ENCODE measurements at places on chromosomes 2 and 18. TPM values are rescaled to one million over a fixed set of nuclear protein-coding genes. Genes with fewer than 3 reads are reported as not detected.

- no peak overlapping the region for H3K27ac ChIP-seq
- H3K36me3 ChIP-seq, result no peaks in the 10 kb centered on the region
- no peak overlapping the region for H3K4me3 ChIP-seq
- DNase-seq, result no peak
- no peaks in the 10 kb centered on the region for H3K27me3 ChIP-seq
Measured at GRCh38 chr2:190507135-190507534, 27.4 kb downstream of the NEMP2 start.

- no peak for DNase-seq
- H3K36me3 ChIP-seq, result no peaks in the 10 kb centered on the region
- no peak overlapping the region for H3K27ac ChIP-seq
- no peaks in the 10 kb centered on the region for H3K4me1 ChIP-seq
- peaks cover 41% of the 10 kb centered on the region for H3K27me3 ChIP-seq
- H3K4me3 ChIP-seq, result no peak overlapping the region
Measured at GRCh38 chr2:121804340-121804739, 48.9 kb downstream of the TSN start.

The ELAC1 gene
- total RNA-seq, result 4.4 TPM

- no peaks in the 10 kb centered on the region for H3K36me3 ChIP-seq
- no peak overlapping the region for H3K4me3 ChIP-seq
- peak; percentile 84 for DNase-seq
- peak overlapping the region; percentile 71 for H3K27ac ChIP-seq
- no peaks in the 10 kb centered on the region for H3K27me3 ChIP-seq
Measured at GRCh38 chr2:12120281-12121150, 374.1 kb downstream of the LPIN1 start.

The QPCT gene
- total RNA-seq, result not detected

DNA sequence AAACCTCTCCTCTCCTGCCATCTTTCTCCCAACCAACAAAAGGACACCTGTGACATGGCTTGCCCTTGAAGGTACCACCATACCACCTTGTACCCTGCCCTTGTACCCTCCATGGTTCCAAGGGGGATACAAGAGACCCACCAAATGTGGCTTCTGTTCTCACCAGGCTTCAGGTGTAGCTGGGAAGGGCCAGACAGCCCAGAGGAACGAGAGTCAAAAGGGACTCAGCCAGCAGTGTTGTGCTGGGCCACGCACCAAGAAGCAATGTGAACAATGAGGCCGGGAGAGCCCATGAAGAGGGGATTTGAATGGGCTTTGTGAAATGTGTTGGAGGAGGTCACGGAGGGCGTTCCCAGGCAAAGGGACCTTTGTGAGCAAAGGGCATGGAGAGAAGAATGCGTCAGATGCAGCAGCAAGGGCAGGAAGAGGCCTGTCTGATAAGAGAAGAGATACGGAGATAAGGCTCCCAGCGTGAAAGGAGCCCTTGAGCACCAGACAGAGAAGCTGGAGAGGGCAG lies 48.6 kb downstream of the PLB1 start:
- no peaks in the 10 kb centered on the region for H3K27me3 ChIP-seq
- H3K4me1 ChIP-seq, result peaks cover 11% of the 10 kb centered on the region
- no peak for DNase-seq
- no peak overlapping the region for H3K4me3 ChIP-seq
- H3K27ac ChIP-seq, result no peak overlapping the region

The RPRM gene
- 1.4 TPM for total RNA-seq

- DNase-seq, result peak; percentile 46
- H3K4me1 ChIP-seq, result no peaks in the 10 kb centered on the region
Measured at GRCh38 chr18:66734451-66734850, 130.6 kb upstream of the CDH19 start.

DNA sequence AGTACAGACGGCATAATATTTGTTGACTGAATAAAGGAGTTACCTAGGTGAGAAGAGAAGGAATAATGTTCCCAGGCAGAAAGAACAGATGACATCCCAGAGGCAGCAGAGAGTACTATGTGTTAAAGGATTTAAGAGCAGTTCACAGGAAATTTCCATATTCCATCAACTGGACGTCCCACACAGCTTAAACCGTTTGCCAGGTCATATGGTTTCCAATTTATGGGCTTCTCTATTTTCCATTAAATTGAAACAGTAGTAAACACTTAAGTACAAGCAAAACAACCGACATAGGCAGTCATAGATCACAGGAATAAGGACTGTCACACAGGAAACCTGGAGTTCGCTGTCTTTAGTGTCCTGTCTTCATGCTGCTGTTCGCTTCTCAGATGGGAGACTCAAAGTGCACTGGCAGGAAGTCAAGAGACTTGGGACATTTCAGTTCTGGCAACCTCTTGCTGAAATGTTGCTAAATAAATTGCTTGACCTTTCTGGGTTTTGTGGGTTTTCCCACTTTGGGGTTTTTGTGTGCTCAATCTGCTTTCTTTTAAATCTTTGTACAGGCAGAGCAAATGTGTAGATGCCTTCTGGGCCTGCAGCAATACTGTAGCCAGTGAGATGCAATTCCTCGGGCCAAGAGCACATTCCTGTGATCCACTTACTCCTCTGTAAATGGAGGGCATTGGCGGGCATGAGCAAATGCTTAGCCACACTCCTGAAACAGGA lies 5.8 kb upstream of the PIEZO2 start:
- H3K27me3 ChIP-seq, result peaks cover 86% of the 10 kb centered on the region
- DNase-seq, result no peak
- H3K4me1 ChIP-seq, result no peaks in the 10 kb centered on the region

The KCNF1 gene
- 1.3 TPM for total RNA-seq

DNA sequence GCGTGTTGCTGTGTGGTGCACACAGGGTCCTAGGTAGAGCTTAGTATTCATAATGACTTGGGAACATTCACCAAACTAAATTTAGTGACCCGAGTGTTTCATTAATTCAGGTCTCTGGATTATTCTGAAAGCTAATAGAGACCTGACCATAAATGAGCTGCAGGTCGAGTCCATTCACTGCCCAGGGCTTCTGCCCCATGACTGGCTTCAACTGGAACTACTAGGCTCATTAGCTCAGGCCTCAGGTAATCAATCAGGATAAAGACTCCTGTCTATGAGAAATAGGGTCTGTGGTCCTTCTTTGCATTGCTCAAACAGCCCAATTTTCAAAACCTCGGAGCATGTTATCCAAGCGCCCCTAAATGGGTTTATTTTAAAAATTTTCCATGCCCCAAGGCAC lies 30.0 kb upstream of the OTOF start:
- no peak overlapping the region for H3K4me3 ChIP-seq
- H3K4me1 ChIP-seq, result no peaks in the 10 kb centered on the region
- peaks cover 55% of the 10 kb centered on the region for H3K27me3 ChIP-seq
- H3K27ac ChIP-seq, result no peak overlapping the region
- no peak for DNase-seq
- no peaks in the 10 kb centered on the region for H3K36me3 ChIP-seq

The DQX1 gene
- total RNA-seq, result 0.63 TPM

- peaks cover 21% of the 10 kb centered on the region for H3K27me3 ChIP-seq
- H3K36me3 ChIP-seq, result no peaks in the 10 kb centered on the region
- H3K27ac ChIP-seq, result no peak overlapping the region
- no peak overlapping the region for H3K4me3 ChIP-seq
Measured at GRCh38 chr18:2854875-2855274, 8.1 kb downstream of the EMILIN2 start.

DNA sequence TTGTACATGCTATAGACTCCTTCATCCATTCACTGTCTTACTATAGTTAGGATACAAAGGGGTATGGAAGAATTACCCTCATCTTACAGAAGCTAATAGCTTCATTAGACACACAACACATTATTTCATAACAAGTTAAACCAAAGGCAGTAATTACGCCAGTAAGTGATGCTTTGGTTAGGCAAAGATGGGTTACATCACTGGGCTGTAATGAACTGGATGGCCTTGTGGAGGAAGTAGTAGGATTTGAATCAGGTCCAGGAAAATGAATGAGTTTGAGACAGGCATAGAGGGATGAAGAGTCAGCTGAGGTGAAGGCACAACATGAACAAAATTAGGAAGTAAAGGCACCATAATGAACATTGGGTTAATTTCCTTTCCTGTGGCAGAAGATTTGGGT lies 80.1 kb downstream of the SOCS6 start:
- no peak overlapping the region for H3K27ac ChIP-seq
- H3K4me1 ChIP-seq, result peaks cover 34% of the 10 kb centered on the region
- no peaks in the 10 kb centered on the region for H3K36me3 ChIP-seq
- no peaks in the 10 kb centered on the region for H3K27me3 ChIP-seq

- H3K36me3 ChIP-seq, result no peaks in the 10 kb centered on the region
- no peak overlapping the region for H3K27ac ChIP-seq
- no peak for DNase-seq
Measured at GRCh38 chr2:105989070-105989469, 205.0 kb downstream of the UXS1 start.

DNA sequence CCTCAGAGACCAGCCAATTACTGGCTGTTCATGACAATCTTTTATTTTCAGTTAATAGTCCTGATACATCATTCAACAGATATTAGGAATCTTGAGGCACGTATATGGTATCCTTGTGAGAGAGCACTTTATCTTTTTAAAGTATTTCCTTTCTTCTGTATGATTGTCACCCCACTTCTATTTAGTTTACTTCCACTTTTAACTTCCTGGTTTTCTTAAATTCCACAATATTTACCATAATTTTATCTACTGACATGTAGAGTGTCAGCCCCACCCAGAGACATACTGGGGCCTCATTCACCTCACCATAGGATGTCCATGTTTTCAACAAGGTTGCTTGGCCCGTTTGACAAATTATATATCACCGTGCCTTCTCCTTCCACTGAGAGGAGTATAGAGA lies 182.9 kb upstream of the ID2 start:
- no peak overlapping the region for H3K4me3 ChIP-seq
- H3K27me3 ChIP-seq, result no peaks in the 10 kb centered on the region
- no peak for DNase-seq
- H3K4me1 ChIP-seq, result peaks cover 25% of the 10 kb centered on the region
- no peaks in the 10 kb centered on the region for H3K36me3 ChIP-seq

DNA sequence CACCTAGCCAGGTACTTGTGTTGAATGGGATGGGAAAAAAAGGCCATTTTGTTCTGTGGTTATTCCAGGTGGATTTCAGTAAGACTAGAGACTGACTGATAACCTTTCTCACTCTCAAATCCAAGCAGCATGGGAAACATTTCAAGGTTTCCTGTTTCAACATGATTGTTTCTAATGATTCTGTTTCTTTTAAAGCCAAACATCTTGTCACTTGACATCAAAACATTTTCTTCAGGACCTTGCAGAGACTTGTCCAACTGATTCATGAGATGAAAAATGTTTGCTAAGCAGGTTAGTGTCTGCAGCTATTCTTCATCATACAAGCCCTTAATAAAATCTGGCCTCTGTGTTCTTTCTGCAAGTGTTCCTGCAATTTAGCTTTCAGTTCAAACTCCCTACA lies 456.5 kb upstream of the CWC22 start:
- H3K4me3 ChIP-seq, result no peak overlapping the region
- H3K4me1 ChIP-seq, result no peaks in the 10 kb centered on the region
- no peaks in the 10 kb centered on the region for H3K36me3 ChIP-seq

GRCh38 chr2:17069564-17069963 lies 403.9 kb upstream of the CYRIA start:
- no peaks in the 10 kb centered on the region for H3K4me1 ChIP-seq
- no peak for DNase-seq
- H3K27ac ChIP-seq, result no peak overlapping the region
- H3K36me3 ChIP-seq, result no peaks in the 10 kb centered on the region
- no peaks in the 10 kb centered on the region for H3K27me3 ChIP-seq

The TFPI gene
- 16.0 TPM for total RNA-seq

DNA sequence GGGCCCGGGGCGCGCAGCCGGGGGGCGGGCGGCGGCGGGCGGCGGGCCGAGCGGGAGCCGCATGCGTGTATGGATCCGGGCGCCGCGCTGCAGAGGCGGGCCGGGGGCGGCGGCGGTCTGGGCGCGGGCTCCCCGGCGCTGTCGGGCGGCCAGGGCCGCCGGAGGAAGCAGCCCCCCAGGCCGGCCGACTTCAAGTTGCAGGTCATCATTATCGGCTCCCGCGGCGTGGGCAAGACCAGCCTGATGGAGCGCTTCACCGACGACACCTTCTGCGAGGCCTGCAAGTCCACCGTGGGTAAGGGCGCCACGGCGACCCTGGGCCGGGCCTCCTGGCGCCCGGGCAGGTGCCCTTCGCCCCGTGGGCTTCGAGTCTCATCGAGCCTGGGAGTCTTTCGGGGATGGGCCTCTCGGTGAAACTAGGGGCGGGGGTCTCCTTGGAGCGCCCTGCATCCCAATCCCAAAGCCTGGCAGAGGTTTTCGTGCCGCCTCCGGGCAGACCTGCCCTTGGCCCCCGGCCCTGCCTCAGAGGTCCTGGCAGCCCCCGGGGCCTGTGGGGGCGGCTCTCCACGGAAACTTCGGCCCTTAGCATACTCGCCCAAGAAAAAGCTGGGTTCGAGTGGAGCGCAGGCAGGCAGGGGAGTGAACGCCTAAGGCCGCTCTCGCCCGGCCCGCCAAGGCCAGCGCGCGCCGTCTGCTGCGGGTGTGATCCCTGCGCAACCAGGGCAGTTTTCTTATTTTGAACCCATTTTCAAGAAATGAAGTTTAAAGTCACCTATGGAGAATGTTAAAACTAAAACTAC lies 622 bp downstream of the RAB12 start:
- H3K36me3 ChIP-seq, result no peaks in the 10 kb centered on the region
- peaks cover 25% of the 10 kb centered on the region for H3K4me1 ChIP-seq

- H3K4me1 ChIP-seq, result no peaks in the 10 kb centered on the region
- H3K36me3 ChIP-seq, result no peaks in the 10 kb centered on the region
- H3K27me3 ChIP-seq, result peaks cover 9% of the 10 kb centered on the region
- H3K4me3 ChIP-seq, result no peak overlapping the region
Measured at GRCh38 chr2:41644936-41645335, 402.9 kb upstream of the PKDCC start.

- no peak overlapping the region for H3K4me3 ChIP-seq
- DNase-seq, result no peak
- H3K36me3 ChIP-seq, result no peaks in the 10 kb centered on the region
- no peaks in the 10 kb centered on the region for H3K4me1 ChIP-seq
Measured at GRCh38 chr2:193580176-193580950, 1385.6 kb upstream of the TMEFF2 start.

DNA sequence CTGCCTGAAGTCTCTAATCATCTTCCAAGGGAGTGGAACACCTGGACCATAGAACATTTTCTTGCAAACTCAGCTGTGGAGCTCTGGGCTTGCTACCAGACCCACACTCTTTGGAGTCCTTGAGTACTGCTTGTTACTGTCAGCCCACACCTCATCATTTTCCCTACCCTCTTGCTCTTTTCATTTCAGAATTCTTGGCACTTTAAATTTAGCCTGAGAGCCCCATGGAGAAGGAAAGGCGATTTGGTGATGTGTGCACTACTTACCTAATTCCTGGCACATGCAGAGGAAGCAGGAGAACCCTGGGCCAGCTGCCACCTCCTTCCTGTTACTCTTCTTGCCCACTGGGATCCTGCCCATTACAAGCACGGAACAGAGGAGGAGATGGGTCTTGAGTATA lies 31.7 kb downstream of the TMEM178A start:
- no peaks in the 10 kb centered on the region for H3K36me3 ChIP-seq
- no peak for DNase-seq
- no peak overlapping the region for H3K4me3 ChIP-seq
- H3K4me1 ChIP-seq, result no peaks in the 10 kb centered on the region
- no peaks in the 10 kb centered on the region for H3K27me3 ChIP-seq

GRCh38 chr18:24530630-24531111 lies 70.2 kb downstream of the HRH4 start:
- peaks cover 56% of the 10 kb centered on the region for H3K27me3 ChIP-seq
- peak; percentile 54 for DNase-seq
- no peaks in the 10 kb centered on the region for H3K36me3 ChIP-seq
- no peak overlapping the region for H3K27ac ChIP-seq
- H3K4me3 ChIP-seq, result no peak overlapping the region
